ENCODE measurements at places on chromosomes 4 and X.
A peak's percentile ranks its signal among the peaks of the same experiment; 100 is the strongest.

- no peak for DNase-seq
These were observed 588 bp downstream of the ART3 start for GRCh38 chr4:76074993-76075600.

DNA sequence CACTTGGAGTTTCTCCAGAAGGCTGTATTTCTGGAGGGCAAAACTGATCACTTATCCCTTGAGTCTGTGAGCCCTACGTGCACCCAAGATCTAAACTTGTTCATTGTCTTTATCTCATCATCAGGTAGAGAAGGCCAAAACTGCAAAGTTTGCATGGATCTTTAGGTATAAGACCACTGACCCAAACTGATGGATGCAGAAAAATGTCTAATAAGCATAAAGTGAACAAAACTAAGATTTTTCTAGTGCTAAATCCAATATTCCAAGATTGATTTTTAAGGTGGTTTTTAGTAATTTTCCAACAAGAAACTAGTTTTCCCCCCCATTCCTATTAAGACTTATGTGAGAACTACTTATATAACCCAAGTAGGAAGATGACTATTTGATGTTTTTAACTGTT is 2.0 kb downstream of the TMSB15A start:
- no peak for DNase-seq

GRCh38 chr4:185838514-185839193 is 26.7 kb upstream of the SORBS2 start:
- no peak for DNase-seq

GRCh38 chr4:68373513-68373912 is 23.6 kb upstream of the YTHDC1 start:
- no peak for DNase-seq

GRCh38 chr4:22842360-22843018 is 149.8 kb downstream of the GBA3 start:
- DNase-seq = no peak

GRCh38 chrX:123873956-123874355 is 14.1 kb downstream of the XIAP start:
- no peak for DNase-seq

DNA sequence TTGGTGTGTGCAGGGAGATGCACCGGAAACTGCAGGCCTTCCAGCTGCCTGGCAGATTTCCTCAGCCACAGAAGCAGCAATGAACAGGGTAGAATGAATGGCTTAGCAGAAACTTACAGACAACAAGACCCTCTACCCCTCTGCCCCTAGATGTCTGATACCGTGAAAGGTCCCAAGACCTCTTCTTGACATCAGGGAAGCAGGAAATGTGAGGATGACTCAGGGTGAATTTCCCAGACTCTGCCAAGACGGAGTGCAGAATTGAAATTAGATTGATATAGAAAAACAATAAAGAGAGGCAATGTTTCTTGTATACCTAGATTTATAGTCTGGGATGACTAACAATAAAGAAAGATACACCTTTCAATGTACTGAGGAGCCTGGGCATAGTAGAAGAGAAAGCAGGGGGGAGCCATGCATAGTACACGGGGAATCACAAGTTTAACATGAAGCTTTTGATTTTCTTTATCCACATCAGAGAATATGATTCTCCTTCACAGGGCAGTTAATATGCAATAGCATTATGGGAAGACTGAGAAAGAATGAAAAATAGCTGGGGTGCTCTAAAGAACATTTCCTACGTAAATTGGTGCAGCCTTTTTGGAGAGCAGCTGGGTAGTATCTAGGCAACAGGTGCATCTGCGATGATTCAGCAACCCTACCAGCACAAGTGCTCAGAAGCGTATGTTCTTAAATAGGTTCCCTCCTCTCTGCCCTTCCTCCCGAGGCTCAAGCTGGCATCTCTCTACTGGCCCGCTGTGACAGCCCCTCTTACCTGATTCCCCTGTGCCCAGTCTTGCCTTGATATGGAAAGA is 18.3 kb upstream of the CXCR3 start:
- no peak for DNase-seq

GRCh38 chr4:37609626-37610025 is 76.5 kb downstream of the RELL1 start:
- no peak for DNase-seq

GRCh38 chrX:133094098-133094731 is 2.7 kb downstream of the USP26 start:
- DNase-seq = no peak

DNA sequence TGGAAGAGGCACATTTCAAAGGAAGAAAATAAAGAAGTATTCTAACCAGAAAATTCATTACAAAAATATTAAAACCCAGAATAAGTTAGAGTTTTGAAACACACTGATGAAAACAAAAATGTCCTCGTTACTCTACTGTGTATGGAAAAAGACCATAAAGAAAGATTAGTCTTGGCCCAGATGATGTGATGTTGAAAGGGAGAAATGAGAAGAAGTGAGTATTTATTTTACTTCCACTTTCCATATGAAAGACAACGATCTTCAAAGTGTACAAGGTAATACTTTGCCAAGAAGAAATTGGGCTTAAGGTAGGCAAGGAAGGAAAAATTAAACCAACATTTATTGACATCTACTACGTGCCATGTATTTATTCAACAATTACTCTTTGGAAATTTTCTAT is 48.6 kb upstream of the EMCN start:
- no peak for DNase-seq

- peak; percentile 85 for DNase-seq
These were observed 14.5 kb upstream of the FGG start for GRCh38 chr4:154626793-154627484.

DNA sequence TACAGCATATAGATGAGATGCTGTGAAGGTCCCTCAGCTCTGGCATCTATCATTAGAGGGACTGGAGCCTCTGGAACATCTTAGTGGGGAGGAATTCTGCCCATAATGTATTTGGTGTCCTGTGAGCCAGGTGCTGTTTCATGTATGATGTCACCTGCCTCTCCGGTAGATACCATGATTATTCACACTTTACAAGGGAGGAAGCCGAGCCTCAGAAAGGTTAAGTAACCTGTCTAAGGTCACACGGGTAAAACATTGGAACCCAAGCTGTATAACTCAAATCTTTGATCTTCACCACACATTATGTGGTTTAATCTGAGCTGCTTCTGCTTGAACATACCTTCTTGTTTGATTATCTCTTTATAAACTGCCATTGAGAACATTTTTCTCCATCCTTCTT is 442.8 kb downstream of the BCOR start:
- DNase-seq = no peak

DNA sequence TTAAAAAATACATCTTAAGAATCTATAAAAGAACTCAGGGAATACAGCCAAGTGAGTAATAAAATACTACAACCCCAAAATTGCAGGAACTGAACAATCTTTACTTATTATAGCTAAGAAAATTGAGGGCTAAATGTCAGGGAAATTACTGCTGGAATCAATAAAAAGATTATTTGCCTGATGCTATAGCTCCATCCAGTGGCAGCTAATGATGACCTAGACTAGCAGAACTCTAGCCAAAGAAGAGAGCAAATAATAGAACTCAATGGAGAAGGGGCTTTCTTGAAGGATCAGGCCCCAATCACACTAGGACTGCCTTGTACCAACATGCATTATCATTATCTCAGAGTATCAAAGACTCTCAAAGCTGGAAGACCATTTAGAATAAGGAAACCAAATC is 85.0 kb upstream of the FAM241A start:
- DNase-seq = peak; percentile 45

- DNase-seq = no peak
These were observed 550.5 kb upstream of the SMIM31 start for GRCh38 chr4:164203476-164203875.

DNA sequence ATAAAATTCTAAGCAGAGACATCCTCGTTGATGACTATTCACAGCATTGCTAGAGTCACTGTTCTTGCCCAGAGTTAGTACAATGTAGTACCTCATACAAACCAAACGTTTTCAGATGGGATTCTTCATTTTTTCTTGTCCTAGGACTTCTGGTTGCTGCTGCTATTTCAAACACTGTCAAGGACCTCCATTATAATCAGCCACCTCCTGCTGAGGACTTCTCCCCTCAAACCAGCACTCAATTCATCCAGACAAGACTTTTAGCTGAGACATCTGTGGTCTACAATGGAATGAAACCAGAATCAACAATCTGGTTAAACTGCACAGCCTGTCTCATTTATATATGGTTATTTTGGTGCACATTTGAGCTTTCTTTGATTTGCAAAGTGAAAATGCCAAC is 1008.8 kb downstream of the STPG2 start:
- DNase-seq = no peak

DNA sequence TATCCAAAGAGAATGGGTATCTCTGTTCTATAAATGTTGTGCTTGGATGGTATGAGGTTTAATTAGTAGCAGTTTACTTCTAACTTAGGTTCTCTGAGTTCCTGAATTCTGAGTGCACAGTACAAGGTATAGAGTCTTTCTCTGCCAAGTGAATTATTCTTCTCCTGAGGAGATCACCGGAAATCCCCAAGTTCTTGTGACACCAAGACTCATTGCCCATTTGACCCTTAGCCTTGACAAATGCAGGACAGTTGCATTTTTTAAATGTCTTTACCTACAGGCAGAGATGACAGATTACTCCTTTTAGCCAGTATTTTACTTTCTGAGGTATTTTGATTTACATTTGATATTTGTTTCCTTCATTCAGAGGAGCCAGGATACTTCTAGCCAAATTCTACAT is 72.9 kb downstream of the MAOA start:
- DNase-seq = no peak

GRCh38 chr4:77269505-77269904 is 112.5 kb downstream of the CCNG2 start:
- DNase-seq = no peak

DNA sequence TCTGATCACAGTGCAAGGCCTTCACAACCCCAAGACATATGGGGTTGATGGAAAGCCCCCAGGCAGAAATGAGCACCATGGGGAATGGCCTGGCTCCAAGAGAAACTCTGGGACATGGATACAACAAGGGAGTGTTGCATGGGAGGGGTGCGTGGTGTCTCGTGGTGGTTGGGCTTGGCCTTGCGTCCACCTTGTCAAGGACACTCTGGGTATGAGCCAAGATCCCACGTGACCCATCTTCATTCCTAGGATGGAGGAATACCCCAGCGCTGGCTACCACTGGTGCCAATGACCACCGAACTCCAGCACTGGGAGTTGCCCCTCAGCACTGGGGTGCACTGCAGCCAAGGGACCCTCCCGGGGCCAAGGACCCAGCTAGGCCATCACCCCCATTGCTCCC is 267.5 kb upstream of the AGTR2 start:
- DNase-seq = no peak

GRCh38 chrX:70359458-70359857 is 63.7 kb upstream of the GDPD2 start:
- DNase-seq = no peak

GRCh38 chrX:131322651-131323050 is 33.5 kb upstream of the IGSF1 start:
- no peak for DNase-seq

DNA sequence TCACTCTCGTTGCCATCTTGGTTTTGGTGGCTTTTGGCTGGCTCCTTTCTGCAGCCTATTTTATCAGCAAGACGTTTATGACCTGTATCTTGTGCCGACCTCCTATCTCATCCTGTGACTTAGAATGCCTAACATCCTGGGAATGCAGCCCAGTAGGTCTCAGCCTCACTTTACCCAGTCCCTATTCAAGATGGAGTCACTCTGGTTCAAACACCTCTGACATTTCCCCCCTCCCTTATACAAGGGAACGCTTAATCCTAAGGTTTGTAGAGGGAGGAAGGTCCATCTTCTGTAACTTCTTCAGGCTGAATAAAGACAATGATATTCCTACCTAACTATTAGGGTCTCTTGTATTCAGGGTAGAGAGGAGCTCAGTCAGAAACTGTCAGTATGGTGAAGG is 79.3 kb upstream of the SPANXB1 start:
- no peak for DNase-seq

GRCh38 chr4:67714955-67715354 is 14.0 kb upstream of the UBA6 start:
- no peak for DNase-seq

DNA sequence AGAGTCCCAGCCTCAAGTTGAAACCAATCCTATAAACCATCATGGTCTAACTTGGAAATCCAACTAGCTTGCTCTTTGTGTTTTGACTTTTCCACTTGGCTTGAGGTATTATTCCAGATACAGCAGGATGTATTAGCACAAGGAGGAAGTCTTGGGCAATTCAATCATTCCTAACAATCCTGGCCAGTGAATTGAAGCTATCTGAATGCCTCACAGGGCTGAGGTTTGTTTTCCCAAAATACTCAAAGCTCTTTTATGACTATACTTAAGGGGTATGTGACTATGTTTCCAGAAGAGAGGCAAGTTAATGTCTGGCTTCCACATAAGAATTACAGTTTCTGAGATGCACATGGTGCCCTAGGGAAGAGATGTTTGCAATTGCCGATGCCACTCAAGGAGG is 66.8 kb upstream of the SH3RF1 start:
- no peak for DNase-seq

GRCh38 chr4:152359208-152360044 is 176.5 kb downstream of the FBXW7 start:
- no peak for DNase-seq

GRCh38 chr4:164894702-164895101 is 17.7 kb downstream of the APELA start:
- no peak for DNase-seq

DNA sequence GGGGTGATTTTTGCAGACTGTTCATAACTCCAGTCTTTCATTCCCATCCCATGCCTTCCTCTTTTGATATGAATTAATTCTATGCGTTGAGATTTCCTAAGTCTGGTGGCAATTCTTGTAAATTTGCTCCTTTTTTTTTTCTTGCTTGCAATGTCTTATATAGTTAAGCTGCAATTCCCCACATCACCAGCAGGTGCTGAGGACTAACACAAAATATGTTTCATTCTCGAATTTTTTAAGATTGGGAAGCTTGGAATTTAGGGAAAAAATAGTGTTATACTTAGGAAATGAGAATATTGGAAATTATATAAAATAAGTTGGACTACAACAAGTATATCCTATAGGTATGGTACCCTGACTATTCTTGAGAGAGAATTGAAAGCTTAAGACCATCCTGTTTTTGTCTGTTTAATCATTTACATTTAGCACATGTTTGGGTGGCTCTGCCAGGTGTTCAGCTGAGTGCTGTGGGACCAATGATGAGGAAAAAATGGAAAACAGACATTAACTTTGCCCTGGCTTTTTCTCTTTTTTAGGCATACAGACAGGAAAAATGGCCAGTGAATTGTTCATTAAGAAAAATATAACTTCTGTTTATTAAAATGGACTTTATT is 30.2 kb downstream of the AFF2 start:
- no peak for DNase-seq

GRCh38 chr4:31194823-31195222 is 474.7 kb downstream of the PCDH7 start:
- DNase-seq = no peak

- DNase-seq = no peak
These were observed 702 bp downstream of the KLHL5 start for GRCh38 chr4:39062770-39063097.

- DNase-seq = no peak
These were observed 111.2 kb downstream of the GLRA3 start for GRCh38 chr4:174717828-174718227.

DNA sequence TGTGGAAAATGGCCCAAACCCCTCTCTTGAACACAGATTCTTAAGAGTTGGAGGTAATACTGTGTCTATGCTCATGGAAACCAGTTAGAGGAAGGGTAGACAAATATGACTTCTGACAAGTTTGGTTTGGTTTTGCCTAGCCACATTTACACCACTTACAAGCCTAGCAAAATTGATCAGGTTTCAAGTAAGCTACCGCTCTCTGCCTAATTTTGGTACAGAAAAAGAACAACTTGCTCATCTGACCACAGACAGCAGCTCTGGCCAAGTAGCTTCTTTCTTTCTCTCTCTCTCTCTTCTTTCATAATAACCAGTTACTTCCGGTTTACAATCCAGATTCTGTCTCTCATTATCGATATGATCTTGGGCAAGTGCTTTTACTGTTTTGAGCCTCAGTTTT is 260.0 kb downstream of the GLUD2 start:
- no peak for DNase-seq
